ENCODE measurements at places on chromosomes 3 and 15.

GRCh38 chr3:61236556-61236955, 14.7 kb downstream of the FHIT start:
- DNase-seq = no peak

GRCh38 chr3:126983276-126983652, 349 bp downstream of the PLXNA1 start:
- DNase-seq = no peak

DNA sequence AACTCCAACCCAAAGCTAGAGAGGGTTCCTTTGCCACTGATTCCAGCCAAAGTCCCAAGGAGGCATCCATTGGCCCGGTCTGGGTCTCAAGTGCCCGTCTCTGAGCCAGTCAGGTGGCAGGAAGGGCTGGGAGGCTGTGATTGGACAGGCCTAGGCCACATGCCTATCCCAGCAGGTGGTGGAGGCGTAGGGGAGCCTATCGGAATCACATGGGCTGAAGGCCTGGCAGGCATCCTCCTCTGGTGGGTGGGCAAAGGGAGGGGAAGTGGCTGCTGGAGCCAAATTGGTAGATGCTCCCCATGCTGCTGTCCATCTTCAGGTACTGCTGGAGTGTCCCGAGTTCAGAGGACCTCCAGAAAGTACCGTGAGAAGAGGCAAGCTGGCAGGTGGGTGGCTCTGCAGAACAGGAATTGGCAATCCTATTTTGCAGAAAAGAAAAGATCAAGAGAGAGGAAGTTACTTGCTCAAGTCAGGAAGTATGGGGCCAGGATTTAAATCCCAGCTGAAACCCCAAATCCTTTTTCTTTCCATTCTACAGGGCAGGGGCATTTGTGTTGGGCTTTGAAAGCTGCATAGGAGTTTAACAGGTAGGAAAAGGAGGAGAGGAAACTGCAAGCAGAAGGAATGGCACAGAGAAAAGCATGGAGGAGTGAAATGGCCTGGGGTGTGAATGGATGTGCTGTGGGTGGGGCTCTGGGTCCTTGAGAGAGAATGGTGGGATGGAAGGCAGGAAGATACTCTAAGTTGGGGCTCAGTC, 3.7 kb downstream of the CHST13 start:
- DNase-seq = no peak

DNA sequence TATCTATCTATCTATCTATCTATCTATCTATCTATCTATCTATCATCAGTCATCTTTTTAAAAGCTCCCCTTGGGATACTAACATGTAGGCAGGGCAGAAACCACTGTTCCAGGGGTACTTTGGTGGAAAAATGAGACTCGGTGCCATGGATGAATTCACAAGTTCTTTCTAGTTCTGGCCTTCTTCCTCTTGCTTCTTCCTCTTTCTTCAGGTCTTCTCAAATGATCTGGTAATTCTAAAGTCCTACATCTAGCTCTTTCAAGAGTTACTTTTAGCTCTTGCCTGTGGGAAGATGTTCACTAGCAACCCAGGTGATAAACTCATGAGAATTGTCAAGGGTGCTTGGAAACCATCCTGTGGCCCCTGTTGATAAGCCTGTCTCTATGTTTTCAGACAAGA, 168.5 kb upstream of the TBC1D5 start:
- DNase-seq = no peak

DNA sequence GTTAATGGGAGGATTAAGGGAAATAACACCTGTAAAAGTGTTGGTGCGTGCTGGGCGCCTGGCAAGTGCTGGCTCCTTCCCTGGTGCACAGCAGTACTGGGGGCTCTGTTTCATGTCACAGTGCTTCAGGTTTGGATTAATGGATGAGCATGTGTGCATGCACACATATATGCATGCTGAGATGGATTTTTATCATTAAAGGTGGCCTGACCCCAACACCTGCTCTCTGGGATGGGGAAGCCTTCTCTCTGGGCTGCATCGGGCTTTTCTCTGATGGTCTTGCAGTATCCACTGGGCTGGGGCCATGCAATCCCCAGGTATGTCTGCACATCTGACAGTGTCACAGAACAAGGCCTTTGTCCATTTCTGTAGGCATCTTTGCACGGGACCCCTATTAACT, 127.5 kb upstream of the PLXNA1 start:
- no peak for DNase-seq

DNA sequence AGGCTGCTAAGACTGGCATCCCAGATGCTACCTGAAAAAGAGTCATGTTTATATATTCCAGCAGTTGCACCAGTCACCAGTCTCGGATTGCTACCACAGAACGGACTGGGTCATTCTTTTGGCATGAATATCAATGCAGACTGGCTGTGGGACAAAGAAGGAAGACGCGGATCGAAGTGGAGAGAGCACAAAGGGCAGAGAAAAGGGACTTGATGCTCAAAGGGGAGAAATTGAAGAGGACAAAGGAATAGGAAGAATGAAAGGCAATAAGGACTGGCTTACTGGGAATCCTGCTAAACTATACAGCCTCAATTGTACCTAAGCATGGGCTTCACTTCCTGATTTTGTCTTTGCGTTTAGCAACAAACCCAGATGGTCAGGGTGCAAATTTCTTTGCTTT, 15.3 kb upstream of the DIS3L start:
- DNase-seq = no peak

DNA sequence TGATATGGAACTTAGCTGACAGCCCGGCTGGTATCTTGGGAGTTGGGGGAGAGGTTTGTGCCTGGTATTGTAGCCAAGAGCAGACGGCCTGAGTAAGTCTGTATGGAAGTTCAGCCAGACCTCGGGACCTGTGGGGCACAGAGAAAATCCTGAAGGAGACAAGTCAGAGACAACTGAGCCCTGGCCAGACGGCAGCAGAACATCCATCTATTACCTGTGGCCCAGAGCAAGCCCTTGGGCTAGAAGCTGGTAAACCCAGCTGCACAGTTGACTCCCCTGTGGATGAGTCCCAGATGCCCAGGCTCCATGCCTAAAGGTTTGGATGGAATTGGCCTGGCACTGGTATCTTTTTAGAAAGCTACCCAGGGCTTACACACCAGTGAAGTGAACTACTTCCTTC, 70.4 kb upstream of the DLG1 start:
- no peak for DNase-seq

DNA sequence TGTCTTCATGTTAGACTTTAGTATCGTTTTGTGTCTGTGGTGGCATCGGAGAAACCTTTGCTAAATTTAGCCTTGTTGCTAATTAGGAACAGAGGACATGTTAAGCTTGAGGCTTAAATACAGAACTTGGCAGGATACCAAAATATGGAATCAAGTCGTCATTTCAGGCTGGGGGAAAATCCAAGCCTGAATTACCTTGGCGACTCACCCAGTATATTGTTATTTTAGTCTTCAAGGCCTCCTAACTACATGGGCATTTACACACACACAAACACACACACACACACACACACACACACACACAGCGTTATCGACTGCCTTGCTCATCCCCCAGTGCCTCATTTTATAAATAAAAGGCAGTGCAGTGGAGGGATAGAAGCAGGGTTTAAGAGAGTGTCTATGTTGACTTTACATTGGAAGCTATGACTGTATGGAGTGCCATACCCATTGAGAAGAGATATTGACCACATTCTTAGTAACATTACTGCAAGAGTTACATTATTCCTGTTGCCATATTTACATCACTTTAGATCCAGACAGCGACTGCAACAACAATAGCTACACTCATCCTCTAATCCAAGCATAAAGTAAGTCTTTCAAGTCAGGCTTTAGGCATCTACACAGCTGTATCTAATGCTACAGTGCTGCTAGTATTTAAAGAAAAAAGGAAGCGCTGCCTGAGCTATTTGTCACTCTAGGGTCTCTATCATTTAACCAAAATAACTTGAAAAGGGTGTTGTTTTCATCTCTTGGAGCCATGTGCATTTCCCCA, 210.8 kb upstream of the SEMA6D start:
- no peak for DNase-seq

All from midbrain (tissue), 1 donor.